ENCODE measurements at places on chromosomes 11 and 22.
A peak's percentile ranks its signal among the peaks of the same experiment; 100 is the strongest.

- peak; percentile 67 for DNase-seq
These were observed 51.5 kb upstream of the LRRC32 start for GRCh38 chr11:76721755-76722677.

GRCh38 chr11:13126430-13126829 is 117.3 kb downstream of the RASSF10 start:
- no peak for DNase-seq

DNA sequence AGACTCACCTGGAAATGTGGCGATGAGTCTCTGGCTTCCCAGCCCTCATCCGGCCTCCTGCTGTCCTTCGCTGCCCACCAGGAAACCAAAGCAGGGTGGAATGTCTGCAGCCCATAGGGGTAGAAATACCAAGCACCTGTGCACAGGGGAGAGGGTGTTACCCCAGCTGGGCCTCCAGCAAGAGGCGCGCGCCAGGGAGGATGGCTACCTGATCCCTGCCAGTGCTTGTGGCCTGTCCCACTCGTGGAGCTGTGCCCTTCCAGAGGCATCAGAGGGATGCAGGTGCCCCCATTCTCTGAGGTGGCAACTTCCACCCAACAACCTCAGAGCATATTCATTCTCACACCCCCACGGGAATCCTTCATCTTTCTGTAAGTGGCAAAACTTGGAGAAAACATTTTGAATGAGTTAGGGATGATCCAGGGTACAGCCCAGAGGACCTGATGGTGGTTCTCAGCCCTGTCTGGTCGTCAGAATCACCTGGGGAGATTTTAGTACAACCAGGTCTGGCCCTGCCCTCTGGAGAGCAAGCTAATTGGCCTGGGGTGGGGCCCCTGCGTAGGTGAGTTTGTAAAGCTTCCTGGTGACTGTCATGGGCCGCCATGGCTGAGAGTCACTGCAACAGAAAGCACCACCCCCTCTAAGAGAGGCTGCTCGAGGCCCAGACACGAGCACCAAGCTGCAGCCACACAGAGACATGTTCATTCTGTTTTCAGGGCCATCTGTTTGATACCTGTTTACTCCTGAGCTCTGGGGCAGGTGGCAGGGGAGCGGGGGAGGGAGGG is 9.9 kb downstream of the SUN2 start:
- DNase-seq, result no peak

- no peak for DNase-seq
These were observed 84.4 kb downstream of the CD44 start for GRCh38 chr11:35223371-35223796.

- DNase-seq, result no peak
These were observed 45.6 kb downstream of the PISD start for GRCh38 chr22:31616315-31616980.

DNA sequence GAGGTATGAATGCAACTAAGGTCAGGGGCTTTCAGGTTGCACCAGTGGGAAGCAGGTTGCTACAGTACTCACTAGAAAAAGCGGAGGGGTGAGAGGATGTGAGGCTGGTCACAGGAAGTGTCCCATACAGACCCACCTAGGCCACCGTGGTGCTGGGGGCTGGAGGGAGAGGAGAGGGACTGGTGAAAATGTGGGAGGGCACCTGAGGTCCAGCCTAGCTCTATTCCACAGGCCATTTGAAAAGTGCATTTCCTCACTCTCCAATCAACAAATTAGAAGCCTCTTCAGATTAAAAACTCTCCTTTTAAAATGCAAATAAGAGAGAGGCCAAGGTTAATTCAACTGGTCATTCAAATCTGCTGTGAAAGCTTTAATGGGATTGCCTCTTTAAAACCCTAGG is 38.6 kb upstream of the NCAM1 start:
- no peak for DNase-seq

DNA sequence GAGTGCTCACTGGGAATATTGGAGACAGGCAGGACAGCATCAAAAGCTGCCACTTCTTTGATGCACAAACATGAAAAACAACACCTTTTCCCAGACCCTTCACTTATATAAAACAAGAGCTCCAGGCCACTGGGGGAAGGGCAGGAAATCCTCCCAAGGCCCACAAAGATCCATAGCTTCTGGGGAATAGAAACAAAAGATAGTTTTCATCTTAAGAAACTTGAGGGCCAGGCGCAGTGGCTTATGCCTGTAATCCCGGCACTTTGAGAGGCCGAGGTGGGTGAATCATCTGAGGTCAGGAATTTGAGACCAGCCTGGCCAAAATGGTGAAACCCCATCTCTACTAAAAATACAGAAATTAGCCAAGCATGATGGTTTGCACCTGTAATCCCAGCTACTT is 15.3 kb downstream of the RTL6 start:
- DNase-seq, result no peak

- peak; percentile 21 for DNase-seq
These were observed 25.4 kb upstream of the SORL1 start for GRCh38 chr11:121426476-121427399.

GRCh38 chr11:69949327-69949726 is 128.8 kb upstream of the ANO1 start:
- no peak for DNase-seq

DNA sequence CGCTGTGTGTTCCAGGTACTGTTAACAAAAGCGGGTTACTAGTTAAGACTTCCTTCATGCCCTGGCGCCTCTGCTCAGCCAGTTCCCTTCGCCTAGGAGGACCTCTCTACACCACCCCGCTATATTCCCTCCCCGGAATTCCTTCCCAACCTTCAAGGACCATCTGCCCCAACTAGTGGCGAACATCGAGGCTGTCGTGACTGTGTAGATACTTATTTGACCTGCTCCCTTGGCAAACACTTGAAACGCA is 450 bp upstream of the BCL2L13 start:
- DNase-seq, result no peak

DNA sequence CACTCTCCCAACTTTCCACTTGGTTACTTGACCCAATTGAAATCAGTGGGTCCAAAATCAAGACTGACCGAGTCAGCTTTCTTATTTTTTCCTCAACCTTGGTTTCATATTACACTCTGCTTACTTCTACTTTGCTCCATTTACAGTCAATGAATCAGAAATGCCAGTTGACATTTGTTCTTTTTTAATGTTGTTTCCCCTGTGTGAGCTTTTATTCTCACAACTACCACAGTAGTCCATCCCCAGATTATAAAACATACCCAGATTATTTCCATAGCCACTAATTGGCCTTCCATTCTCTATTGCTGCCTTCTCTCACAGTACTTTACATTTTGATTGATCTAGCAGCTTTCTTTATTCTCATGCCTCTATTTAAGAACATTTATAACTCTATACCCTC is 50.0 kb downstream of the DNAJC24 start:
- no peak for DNase-seq

- DNase-seq, result no peak
These were observed 465.3 kb upstream of the ARHGAP42 start for GRCh38 chr11:100221791-100222190.

GRCh38 chr11:15761235-15761634 is 595.1 kb downstream of the SOX6 start:
- DNase-seq, result no peak

DNA sequence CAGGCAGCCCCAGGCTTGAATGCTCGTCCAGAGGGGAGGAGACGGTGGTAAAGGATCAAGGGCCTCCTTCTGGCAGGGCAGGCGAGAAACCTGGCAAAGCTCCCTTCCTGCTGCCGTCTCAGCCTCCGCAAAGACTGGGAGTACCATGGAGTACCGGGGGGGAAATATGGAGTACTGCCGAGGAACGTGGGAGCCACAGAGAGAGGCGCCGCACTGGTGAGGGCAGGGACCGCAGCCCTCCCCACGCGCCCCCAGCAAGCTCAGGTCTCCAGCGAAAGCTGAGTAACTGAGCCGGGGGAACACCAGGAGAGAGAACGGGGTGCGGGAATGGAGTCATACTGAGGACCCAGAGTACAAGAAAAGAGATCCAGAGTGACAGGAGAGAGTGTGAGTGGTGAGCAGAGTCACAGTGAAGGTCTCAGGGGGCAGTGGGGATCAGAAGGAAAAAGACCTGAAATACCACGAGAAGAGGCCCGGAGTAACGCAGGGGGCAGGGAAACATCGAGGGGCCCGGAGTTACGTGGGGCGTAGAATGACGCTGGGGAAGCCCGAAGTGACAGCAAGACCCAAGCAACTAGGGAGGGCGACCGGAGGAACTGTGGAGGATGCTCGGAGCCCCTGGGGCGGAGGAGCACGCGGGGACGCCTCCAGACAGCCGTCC is 740 bp downstream of the EML3 start:
- no peak for DNase-seq

GRCh38 chr11:71156301-71156700 is 96.1 kb downstream of the SHANK2 start:
- DNase-seq, result no peak

DNA sequence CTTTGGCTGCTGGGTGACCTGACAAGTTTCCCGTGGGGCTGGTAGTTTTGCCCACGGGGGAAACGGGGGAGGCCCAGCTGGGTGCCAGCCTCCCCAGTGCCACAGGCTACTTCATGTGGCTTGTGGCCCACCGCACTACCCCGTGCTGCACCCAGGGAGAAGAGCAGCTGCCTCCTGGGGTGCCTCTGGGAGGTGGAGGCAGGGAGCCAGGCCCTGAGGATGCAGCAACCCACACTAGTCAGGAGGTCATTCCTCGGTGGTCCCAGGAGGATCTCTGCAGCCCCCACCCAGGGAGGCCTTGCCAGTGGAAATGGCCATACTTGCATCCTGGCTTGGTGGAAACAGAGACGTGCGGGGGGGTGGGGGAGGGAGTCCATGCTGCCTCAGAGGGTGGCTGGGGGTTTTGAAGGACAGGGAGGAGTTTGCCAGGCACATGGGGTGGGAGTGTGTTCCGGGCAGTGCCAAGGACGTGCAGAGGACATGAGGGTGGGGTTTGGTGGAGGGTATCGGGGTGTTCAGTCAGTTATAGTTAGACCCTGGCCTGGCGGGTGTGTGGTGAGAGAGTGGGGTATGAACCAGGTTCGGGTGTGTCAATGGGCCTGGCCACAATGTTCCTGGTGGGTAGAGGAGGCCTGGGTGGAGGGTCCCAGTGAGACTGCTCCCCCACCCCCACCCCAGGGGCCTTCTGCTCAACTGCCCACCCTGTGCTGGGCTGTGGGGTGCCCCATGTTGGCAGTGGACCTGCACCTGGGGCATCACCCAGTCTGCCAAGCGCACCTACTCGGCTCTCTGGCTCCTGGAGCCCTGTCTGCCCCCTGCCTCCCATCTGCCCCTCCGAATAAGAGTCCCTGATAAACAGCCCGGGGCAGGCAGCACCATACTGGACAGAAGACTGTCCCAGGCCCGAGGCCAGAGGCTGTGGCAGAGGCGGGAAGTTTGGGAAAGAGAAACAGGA is 3.8 kb downstream of the PIM3 start:
- peak; percentile 44 for DNase-seq

DNA sequence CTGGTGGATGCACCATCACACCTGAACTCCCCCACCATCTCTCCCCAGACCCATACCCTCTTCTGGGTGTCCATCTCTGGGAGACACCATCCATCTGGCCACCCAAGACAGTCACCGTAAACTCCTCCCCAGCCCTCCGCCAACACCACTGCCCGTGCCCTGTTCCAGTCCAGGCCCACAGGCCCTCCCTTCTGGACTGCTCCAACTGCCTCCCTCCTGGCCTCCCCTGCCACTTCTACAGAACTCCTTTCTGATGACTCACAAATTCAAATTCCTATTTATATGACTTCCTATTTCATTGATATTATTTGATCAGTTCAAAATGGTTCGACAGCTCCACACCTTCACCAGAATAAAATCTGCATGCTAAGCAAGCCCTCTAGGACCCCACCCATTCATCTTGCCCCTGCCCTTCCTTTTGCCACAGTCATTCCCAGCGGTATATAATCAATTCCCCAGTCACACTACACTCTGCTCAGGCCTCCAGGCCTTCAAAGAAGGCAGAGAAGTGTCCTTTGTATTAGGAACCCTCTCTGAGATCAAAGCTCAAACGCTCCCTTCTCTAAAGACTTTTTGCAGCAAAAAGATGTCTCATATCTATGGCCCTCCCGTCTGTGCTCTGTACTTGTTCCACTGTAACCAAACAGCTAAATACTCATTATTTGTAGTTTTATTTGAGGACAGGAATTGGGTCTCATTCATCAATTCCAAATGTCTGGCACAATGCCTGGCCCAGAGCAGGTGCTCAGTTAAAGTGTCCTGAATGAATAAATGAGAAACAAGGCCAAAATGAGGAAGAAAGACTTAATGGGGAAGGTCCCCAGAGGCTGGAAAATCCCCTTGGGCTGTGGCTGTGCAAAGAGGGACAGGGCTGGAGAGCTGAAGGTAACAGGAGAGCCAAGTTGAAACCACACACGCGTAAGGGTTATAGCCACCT is 29.0 kb downstream of the MYH9 start:
- no peak for DNase-seq

- DNase-seq, result no peak
These were observed 428.8 kb downstream of the DYNC2H1 start for GRCh38 chr11:103537904-103538502.

- DNase-seq, result no peak
These were observed 9.8 kb downstream of the TRAF6 start for GRCh38 chr11:36500315-36500721.

DNA sequence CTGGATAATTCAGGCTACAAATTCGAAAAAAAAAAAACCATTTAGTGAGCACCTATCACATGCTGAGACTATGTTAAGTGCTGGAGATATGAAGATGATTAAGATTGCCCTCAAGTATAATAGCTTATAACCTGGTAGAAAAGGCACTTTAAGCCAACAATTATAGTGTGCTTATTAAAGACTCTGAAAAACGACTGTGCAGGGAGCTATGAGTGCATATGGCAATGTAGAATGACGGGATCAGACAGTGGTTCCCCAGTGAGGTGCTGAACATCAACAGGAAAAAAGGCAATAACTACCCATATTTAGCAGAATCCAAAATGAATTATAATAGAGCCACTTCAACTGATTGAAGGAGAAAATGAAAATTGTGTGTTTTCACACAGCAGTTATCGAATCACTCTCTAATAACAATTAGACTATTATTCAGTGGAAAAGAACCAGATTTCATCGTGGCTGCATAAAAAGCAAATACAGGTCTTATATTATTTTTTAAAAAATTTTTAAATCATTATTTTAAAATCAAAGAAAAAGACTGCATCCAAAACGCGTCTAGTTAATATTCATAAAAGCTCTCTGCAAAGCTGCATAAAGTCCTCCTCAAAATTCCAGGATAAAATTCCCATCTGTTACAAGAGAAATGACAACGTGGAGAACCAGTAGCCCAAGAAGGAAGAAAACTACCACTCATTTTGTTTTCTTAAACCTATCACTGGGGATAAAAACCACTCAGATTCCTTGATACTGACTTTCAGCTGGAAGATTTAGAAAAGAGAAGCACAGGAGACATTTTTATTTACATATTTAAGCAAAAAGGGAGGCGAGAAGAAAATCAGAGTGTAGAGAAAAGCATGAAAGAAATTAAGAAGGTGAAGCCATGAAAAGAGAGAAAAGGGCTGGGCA is 1.1 kb downstream of the MTMR2 start:
- no peak for DNase-seq

- no peak for DNase-seq
These were observed 17.2 kb upstream of the PIM3 start for GRCh38 chr22:49943405-49943765.

GRCh38 chr11:64863391-64864060 is 14.9 kb downstream of the EHD1 start:
- no peak for DNase-seq

GRCh38 chr11:73466643-73467042 is 90.4 kb downstream of the RELT start:
- no peak for DNase-seq

GRCh38 chr11:65789230-65790103 is 2.6 kb downstream of the OVOL1 start:
- no peak for DNase-seq

All from T-cell (primary cell).